H9 (cell line): ENCODE measurements at places on chromosomes 7 and 10. TPM values are rescaled to one million over a fixed set of nuclear protein-coding genes. Genes with fewer than 3 reads are reported as not detected.

GRCh38 chr10:71268247-71268691, 50.8 kb upstream of the SLC29A3 start:
- DNase-seq, result peak; percentile 68
- peaks cover 3% of the 10 kb centered on the region; the same call in 1 of the 2 replicates for H3K4me1 ChIP-seq
- no peaks in the 10 kb centered on the region for H3K27me3 ChIP-seq
- no peak overlapping the region for H3K4me3 ChIP-seq
- H3K36me3 ChIP-seq, result no peaks in the 10 kb centered on the region
- H3K27ac ChIP-seq, result no peak overlapping the region

Gene CYP2C19
- total RNA-seq, result not detected in 2 replicates

- H3K36me3 ChIP-seq, result no peaks in the 10 kb centered on the region
- no peaks in the 10 kb centered on the region for H3K27me3 ChIP-seq
- DNase-seq, result no peak
- H3K4me3 ChIP-seq, result no peak overlapping the region
- peaks cover 2% of the 10 kb centered on the region; the same call in 1 of the 2 replicates for H3K4me1 ChIP-seq
- no peak overlapping the region for H3K27ac ChIP-seq
Measured at GRCh38 chr7:28069807-28070206, 110.8 kb downstream of the JAZF1 start.

Gene ARPC1B
- total RNA-seq, result 56.3 and 60.7 TPM in 2 replicates

DNA sequence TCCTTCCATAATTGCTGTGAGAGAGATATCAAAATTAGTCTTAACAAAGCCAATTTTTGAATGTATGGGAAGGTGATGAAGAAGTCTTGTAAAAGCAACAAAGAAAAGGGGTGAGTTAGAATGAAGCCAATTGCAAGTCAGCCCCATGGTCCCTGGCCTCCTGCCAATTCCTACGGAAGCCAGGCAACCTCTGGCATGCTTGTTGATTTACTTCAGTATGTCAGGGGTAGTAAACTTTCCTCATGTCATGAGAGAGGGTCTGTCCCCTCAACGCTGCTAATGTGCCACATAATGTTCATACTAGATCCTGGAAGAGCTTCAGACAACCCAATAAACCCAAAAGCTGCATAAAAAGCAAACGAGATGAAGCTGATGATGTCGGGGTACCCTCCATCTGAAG, 159.1 kb upstream of the YAE1 start:
- no peak for DNase-seq
- no peak overlapping the region for H3K4me3 ChIP-seq
- H3K27me3 ChIP-seq, result no peaks in the 10 kb centered on the region

- H3K4me3 ChIP-seq, result no peak overlapping the region
- no peaks in the 10 kb centered on the region for H3K27me3 ChIP-seq
- H3K36me3 ChIP-seq, result no peaks in the 10 kb centered on the region
- no peak for DNase-seq
- no peak overlapping the region for H3K27ac ChIP-seq
Measured at GRCh38 chr10:109698882-109699664, 224.2 kb downstream of the XPNPEP1 start.

- no peak overlapping the region for H3K27ac ChIP-seq
- DNase-seq, result no peak
- H3K36me3 ChIP-seq, result no peaks in the 10 kb centered on the region
- no peaks in the 10 kb centered on the region for H3K4me1 ChIP-seq
- no peaks in the 10 kb centered on the region for H3K27me3 ChIP-seq
Measured at GRCh38 chr10:75367021-75367487, 34.5 kb downstream of the ZNF503 start.

Gene TBX20
- not detected in 2 replicates for total RNA-seq

Gene SPDYE3
- total RNA-seq, result not detected in 2 replicates

Gene PARD3
- 44.7 and 47.2 TPM in 2 replicates for total RNA-seq

DNA sequence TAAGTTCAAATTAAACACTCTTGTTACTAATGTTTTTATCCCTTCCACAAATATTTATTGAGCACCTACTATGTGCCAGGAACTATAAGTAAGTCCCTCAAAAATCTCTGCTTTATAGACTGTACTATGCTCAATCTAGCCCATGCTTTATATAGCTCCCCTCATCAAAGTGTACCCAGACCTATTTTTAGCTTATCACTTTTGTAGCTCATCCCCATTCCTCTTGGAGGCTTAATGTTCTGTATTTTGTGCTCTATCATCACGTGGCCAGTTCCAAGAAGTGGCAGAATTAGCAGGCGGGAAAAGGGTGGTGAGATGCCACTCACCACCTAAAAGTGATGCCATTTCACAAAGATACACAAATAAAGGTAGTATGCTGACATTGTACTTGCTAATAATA, 138.1 kb upstream of the BET1 start:
- DNase-seq, result no peak
- no peak overlapping the region for H3K27ac ChIP-seq
- no peaks in the 10 kb centered on the region for H3K4me1 ChIP-seq
- no peaks in the 10 kb centered on the region for H3K27me3 ChIP-seq
- H3K36me3 ChIP-seq, result no peaks in the 10 kb centered on the region
- H3K4me3 ChIP-seq, result no peak overlapping the region

DNA sequence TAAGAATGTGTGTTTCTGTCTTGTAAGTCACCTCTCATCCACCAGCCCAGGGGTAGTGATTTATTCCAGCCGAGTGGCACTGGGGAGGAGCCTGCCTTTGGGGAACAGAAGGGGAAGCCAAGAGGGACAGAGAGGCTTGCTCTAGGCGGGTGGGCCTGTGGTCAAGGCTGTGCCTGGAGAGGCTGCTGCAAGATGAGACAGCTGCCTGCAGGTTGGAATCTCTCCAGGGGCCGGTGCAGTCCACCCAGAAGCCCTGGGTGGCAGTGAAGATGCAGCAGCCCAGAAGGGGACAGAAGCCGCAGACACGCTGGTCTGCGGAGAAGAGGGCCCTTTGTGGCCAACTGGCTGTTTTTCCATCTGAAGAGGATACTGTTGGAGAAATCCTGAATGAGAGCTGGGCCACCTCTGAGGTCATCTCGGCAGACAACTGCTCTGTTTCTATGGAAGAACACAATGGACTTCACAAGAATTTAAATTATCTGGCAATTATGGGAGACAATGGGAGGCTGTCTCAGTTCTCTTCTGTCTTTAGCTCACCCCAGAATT, 175.7 kb downstream of the GFRA1 start:
- H3K36me3 ChIP-seq, result no peaks in the 10 kb centered on the region
- no peak overlapping the region for H3K4me3 ChIP-seq
- no peak for DNase-seq
- no peak overlapping the region for H3K27ac ChIP-seq
- no peaks in the 10 kb centered on the region for H3K4me1 ChIP-seq

DNA sequence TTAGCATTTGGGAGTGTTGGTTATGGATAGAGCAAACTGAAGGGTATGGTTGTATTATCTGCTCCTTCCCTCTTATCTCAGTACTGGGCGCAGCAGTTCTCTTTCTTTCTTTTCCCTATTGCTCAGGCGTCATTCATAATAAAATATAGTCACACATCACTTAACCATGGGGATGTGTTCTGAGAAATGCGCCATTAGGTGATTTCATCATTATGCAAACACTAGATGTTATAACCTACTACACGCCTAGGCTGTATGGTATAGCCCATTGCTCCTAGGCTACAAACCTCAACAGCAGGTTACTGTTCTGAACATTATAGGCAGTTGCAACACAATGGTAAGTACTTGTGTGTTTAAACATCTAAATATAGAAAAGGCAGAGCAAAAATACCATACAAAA, 401.7 kb downstream of the EXOC4 start:
- H3K27me3 ChIP-seq, result no peaks in the 10 kb centered on the region
- no peak overlapping the region for H3K4me3 ChIP-seq
- H3K27ac ChIP-seq, result no peak overlapping the region
- no peaks in the 10 kb centered on the region; the same call in 1 of the 2 replicates for H3K4me1 ChIP-seq
- DNase-seq, result no peak

Gene RGR
- not detected in 2 replicates for total RNA-seq

Gene CLEC2L
- total RNA-seq, result 0.55 and 0.74 TPM in 2 replicates

- no peaks in the 10 kb centered on the region for H3K4me1 ChIP-seq
- H3K4me3 ChIP-seq, result no peak overlapping the region; the same call in 2 of the 3 replicates
- no peak overlapping the region for H3K27ac ChIP-seq
- no peaks in the 10 kb centered on the region for H3K36me3 ChIP-seq
- no peaks in the 10 kb centered on the region for H3K27me3 ChIP-seq
Measured at GRCh38 chr10:71521504-71522441, 125.1 kb downstream of the CDH23 start.

DNA sequence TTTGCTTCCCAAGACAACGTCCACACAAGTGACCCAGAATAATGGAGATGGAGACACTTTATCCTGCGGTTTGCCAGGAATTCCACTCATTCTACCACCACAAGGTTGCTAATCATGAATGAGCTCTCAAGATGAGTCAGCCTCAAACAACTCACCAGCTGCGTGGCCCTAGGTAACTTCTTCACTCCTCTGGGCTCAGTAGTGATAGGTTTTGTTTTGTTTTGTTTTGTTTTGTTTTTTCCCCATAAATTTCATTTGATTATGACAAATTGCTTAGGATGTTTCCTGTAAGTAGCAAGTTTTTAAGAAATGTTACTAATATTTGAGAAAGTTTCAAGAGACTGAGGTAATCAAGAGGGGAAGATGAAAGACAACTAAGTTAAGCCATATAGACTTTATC, 286.8 kb downstream of the PARD3 start:
- peaks cover 13% of the 10 kb centered on the region; the same call in 1 of the 2 replicates for H3K4me1 ChIP-seq
- H3K27ac ChIP-seq, result peak overlapping the region; percentile 30
- H3K36me3 ChIP-seq, result no peaks in the 10 kb centered on the region; the same call in 1 of the 2 replicates
- no peak overlapping the region for H3K4me3 ChIP-seq
- no peaks in the 10 kb centered on the region for H3K27me3 ChIP-seq
- peak; percentile 73 for DNase-seq

Gene UCN3
- total RNA-seq, result not detected in 2 replicates

- DNase-seq, result no peak
- no peaks in the 10 kb centered on the region for H3K27me3 ChIP-seq
- H3K27ac ChIP-seq, result no peak overlapping the region
- H3K4me3 ChIP-seq, result no peak overlapping the region
- no peaks in the 10 kb centered on the region for H3K4me1 ChIP-seq
- H3K36me3 ChIP-seq, result peaks cover 10% of the 10 kb centered on the region
Measured at GRCh38 chr10:91096274-91096673, 124.2 kb upstream of the PCGF5 start.

DNA sequence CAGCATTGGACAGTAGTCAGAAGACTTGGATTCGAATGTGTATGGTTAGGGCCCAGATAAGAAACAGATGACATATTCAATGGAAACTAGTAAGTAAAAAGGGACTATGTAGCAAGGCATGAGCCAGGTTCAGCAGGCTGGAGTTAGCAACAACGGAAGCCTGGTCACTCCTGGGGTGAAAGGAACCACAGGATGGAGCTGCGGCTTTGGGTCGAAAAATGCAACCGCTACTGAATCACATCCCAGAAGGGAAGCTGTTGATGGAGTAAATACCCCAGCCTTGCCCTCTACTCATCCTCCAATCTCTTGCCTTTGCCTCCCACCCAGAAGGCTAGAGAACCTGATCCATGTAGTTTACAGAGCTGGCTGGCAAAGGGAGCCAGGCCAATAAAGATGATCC, 37.5 kb upstream of the EGR2 start:
- no peak overlapping the region for H3K27ac ChIP-seq
- H3K27me3 ChIP-seq, result no peaks in the 10 kb centered on the region
- no peaks in the 10 kb centered on the region for H3K36me3 ChIP-seq
- H3K4me3 ChIP-seq, result no peak overlapping the region
- no peaks in the 10 kb centered on the region for H3K4me1 ChIP-seq

Gene CRYGN
- 0.79 and 1.8 TPM in 2 replicates for total RNA-seq

DNA sequence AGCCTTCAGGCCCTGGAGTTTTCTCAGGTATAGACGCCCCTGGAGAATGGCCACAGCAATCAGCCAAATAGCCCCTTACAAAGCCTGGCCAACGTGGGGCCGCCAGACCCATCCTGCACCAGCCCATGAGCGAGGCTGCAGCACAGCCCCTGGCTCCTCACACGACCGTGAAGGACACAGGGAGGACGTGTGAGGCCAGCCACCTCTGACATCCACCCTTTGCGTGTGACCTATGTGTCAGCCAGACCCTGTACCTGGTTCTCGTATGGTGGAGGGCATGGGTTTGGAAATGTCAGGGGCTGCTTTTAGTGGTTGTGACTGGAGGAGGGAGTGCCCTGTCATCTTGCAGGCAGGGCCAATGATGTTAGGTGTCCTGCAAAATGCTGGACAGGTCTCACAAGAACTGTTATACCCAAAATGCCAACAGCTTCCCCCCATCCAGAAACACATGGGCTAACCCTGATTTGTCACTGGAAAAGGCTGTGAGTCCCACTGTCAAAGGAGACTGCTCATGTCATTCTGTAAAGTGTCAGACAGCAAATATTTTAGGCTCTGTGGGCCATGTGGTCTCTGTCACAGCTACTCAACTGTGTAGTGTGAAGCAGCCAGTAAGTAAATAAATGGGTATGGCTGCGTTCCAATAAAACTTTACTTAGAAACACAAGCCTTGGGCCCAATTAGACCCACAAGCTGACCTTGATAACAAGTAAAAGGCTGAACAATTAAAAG, 30.0 kb downstream of the NOD1 start:
- DNase-seq, result no peak
- peaks cover 14% of the 10 kb centered on the region for H3K36me3 ChIP-seq
- no peak overlapping the region for H3K27ac ChIP-seq
- H3K27me3 ChIP-seq, result no peaks in the 10 kb centered on the region

GRCh38 chr10:72808001-72808400, 85.5 kb upstream of the OIT3 start:
- H3K4me1 ChIP-seq, result no peaks in the 10 kb centered on the region
- no peaks in the 10 kb centered on the region for H3K36me3 ChIP-seq
- no peaks in the 10 kb centered on the region for H3K27me3 ChIP-seq
- H3K27ac ChIP-seq, result no peak overlapping the region
- no peak for DNase-seq
- H3K4me3 ChIP-seq, result no peak overlapping the region

GRCh38 chr7:51321961-51322515, 5.4 kb upstream of the COBL start:
- H3K27me3 ChIP-seq, result no peaks in the 10 kb centered on the region; the same call in 1 of the 2 replicates
- H3K36me3 ChIP-seq, result no peaks in the 10 kb centered on the region
- H3K4me3 ChIP-seq, result no peak overlapping the region
- no peak for DNase-seq

DNA sequence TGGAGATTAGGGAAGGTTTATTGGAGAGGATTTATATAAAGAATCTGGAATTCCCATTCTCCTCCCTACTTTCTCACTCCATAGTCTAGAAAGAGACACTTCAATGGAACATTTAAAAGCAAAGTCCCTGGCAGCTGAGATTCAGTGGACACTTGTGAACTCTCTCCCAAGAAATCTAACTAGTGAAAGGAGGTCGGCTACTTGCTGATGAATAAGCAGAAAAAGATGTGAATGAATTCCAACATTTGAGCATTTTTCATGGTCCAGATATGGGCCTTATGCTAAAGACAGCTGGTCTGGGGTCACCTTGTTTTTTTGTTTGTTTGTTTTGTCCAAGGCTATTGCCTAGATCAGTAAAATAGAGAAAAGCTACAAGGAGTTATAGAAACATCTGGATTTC, 141.1 kb upstream of the LRRTM3 start:
- DNase-seq, result no peak
- no peak overlapping the region for H3K27ac ChIP-seq
- no peaks in the 10 kb centered on the region for H3K27me3 ChIP-seq
- no peak overlapping the region for H3K4me3 ChIP-seq

DNA sequence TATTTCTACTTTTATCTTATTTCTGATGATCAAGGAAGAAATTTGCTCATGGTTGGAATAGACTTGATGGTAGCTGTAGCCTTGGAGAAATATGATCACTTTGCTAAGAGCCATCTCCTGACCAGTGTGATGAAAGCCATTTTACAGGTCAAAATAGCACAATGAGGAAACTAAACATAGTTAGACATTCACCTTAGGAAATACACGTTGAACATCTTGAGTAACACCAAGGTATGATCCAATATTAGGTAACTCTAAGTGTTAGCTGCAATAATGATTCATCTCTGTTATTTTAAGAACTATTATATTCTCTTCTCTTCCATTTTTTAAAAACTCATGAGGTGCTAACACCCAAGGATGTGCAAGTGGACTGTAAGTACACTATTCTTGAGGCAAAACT, 328.0 kb downstream of the PLXDC2 start:
- no peak for DNase-seq
- no peaks in the 10 kb centered on the region for H3K4me1 ChIP-seq
- no peak overlapping the region for H3K27ac ChIP-seq
